ENCODE measurements at places on chromosomes 3 and 15.

GRCh38 chr15:97994236-97994635 lies 33.7 kb downstream of the ARRDC4 start:
- no peak for DNase-seq

DNA sequence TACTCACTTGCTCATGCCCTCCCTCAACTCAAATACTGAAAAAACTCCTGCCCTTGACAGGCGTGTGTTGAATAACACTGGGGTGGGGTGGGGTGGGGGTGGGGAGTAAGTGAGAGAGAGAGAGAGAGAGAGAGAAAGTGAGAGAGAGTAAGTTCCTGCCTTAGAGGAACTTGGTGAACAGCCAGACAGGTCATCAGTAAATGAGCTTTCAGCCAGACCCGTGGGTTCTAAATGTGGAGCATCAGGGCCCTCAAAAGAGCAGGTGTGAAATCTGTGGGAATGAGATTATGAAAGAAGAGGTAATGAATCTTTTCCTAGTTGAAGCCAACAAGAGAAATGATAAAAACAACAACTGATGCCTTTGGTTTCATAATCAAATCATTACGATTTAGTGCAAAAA lies 134.4 kb upstream of the FAM3D start:
- DNase-seq, result no peak

DNA sequence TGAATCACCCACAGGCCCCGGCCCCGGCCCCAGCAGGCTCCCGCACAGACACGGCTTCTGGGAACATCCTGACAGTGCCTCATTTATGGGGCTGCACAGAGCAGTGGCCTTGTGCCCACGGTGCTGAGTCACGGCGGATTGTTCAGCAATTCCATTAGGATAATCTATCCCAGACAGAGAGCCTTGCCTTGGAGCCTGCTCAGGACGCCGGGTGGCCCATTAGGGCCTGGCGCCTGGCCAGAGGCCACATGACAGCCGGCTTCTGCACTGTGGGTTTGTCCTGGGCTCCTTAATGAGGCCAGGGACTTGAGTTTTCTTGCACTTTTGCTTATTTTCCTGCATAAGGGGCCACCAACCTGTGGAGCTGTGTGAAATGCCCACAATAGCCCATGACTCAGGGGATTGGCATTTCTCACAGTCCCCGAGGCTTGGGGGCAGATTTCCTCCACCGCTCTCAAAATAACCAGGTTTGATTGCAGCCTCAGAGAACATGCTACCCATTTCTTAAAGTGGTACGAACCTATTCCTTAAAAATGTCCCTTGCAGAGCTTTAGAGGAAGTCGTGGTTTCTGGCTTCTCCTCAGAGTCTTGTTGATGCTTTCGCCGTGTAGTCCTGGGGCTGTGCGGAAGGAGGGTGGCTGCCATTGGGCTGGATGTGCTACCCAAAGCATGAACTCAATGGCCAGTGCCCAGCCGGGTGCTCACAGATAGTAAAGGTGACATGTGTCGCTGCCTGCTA lies 19.0 kb downstream of the SYNM start:
- DNase-seq, result peak; percentile 73

DNA sequence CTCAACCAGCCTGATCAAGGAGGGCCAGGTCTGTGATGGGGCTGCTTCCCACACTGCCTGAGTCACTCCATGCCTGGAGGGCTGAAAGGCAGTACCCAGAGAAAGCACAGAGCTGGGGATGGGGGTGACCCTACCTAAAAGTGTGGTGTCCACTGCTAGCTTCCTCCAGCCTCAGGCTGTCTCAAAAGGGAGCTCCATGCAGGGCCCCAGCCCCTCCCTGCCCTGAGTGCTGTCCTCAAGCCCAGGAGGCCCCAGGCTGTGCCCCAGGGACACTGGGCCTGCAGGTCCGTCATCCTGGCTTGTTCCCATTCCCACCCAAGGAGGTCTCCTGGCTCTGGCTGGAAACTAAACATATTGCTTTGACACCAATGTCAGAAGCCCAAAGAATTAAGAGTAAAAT lies 56.8 kb downstream of the ZNF445 start:
- DNase-seq, result no peak

- DNase-seq, result peak; percentile 77
Measured at GRCh38 chr15:66651913-66652642, 50.0 kb upstream of the SMAD6 start.

- DNase-seq, result no peak
Measured at GRCh38 chr3:17802950-17803349, 60.5 kb upstream of the TBC1D5 start.

- peak; percentile 74 for DNase-seq
Measured at GRCh38 chr3:133469140-133469731, 69.4 kb downstream of the BFSP2 start.

DNA sequence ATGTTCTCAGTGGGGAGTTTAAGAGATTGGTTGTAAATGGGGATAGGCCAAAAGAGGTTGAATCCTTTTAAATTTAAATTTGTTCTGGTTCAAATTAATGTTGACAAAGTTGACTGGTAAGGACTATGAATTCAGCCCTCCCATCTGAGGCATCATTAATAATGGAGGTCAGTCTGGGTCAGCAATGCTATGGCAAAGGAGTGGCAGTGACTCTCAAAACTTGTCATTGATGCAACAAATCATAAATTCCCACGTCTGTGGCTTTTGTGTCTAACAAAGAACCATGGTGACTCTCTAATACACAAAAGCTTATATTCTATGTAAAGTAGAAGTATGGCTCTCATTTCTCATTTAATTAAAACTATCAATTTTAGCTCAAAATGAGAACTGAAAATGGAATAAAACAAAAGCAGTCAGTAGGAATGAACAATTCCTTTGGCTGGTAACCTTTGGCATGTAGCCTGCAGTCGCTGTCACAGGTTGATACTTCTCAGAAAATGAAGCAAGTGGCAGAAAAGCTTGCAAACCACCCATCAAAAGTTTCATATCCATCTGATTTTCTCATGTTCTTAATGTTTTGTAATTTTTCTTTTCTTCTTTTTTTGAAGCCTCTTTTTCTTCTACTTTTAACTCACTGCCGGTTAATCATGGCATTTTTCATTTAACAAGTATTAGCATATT lies 12.2 kb upstream of the ZBED2 start:
- no peak for DNase-seq

GRCh38 chr15:98562331-98562937 lies 85.9 kb upstream of the IGF1R start:
- no peak for DNase-seq

DNA sequence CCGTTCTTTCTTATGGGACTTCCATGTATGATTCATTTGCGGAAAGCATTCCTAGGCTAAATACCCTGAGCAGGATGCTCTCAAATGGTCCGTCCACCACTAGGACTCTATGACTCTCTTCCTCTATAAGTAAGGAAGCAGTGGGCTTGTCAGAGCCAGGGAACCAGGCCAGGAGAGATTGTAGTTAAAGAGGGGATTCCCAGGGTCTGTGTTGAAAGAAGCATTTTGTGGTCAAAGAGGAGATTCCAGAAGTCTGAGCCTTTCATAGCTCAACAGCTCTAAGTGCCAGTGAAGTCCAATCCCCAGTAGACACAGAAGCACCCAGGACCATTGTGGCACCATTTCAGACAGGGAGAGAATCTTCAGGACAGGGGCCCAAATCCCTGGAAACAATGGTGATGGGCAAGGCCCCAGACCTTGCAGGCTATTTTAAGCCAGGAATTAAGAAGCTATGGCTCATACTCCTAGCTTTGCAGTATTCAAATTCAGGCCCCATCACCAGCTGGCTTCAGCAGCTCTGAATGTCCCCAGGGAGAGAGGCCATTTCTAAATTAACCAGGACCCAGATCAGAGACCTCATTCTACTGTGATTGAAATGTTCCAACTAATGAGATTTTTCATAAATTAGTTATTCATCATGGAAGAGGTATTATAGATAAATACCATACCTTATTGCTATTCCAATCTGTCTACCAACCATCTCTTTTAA lies 81.7 kb downstream of the CD47 start:
- no peak for DNase-seq

DNA sequence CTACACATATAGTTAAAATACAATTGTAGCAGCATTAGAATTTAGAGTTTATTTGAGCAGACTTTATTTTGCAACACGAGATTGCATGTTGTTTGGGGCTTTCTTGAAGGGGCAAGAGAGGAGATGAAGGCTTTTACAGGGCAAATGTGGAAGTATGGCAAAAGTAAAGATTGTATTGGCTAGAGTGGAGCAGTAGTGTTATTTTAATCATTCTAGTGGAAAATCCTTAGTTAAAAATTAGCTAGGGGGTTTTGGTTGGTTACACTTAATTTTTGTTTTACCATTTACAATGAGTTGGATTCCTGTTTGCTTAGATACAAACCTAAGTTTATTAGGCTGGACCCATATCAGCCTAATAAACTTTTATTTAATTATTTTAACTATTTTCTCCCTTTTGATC lies 4.6 kb downstream of the OR5H15 start:
- no peak for DNase-seq

DNA sequence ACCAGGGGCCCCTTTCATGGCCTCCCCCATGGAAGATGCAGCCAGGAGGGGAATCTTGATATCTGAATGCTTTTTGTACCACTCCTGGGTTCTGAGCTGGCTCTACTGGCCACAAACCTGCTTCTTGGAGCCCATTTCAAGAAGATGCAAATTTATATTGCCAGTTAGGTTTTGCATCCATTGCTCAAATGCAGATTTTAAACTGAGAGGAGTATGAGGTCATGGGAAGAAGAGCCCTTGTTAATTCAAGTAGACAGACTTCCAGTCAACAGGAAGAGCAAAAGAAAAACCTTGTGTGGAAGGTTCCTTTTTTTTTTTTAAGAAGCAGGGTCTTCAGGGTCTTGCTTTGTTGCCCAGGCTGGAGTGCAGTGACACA lies 133.5 kb downstream of the PDZRN3 start:
- DNase-seq, result no peak

DNA sequence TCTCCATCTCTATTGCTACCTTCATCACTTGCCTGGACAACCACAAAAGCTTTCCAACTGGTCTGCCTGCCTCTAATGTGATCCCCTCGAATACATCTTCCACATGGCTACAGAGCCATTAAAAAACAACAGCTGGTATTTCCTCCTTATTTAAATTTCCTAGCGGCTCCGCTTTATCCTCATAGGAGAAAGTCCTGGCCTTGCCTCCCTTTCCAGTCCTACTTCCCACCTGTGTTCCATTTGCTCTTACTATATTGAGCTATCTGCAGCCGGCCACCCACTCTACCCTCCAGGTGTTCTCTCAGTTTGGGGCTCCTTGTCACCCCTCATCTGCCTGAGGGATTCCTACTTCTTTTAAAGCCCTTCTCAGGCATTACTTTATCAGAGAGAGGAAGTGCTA lies 49.7 kb upstream of the TSPAN3 start:
- DNase-seq, result no peak

DNA sequence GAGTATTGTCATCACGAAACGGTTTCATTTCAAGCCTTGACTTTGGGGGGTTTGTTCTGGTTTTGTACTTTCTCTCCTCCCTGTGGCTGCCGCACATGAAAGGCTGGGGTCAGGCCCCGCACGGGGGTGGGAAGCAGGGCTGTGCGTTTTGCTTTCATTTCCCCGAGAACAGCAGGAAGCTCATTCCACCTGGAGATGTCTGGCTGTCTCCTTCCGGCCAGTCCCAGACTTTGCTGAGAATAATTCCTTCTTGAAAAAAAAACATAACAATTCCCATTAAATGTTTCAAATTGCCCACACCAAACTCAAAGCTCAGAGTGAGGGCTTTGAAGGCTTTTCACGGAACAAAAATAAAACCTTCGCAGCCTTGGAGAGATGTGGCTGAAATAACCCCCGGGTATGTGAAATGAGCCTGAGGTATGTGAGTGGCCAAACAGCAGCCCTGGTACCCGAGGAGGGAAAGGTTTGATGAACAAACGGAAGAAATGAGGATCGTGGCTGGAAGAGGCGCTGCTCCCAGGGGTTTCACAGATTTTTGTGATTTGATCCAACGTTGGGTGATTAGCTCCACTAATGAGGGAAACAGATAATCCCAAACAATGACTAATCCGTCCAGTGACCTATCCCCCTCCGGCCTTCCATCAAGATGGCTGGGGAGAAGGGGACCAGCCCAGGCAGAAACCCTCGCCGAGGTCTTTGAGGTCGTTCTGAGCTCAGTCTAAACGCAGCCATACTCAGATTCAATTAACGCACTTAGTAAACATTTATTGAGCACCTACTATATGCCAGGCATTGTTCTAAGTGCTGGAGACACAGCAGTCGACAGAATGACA lies 126.9 kb upstream of the MEF2A start:
- DNase-seq, result no peak

DNA sequence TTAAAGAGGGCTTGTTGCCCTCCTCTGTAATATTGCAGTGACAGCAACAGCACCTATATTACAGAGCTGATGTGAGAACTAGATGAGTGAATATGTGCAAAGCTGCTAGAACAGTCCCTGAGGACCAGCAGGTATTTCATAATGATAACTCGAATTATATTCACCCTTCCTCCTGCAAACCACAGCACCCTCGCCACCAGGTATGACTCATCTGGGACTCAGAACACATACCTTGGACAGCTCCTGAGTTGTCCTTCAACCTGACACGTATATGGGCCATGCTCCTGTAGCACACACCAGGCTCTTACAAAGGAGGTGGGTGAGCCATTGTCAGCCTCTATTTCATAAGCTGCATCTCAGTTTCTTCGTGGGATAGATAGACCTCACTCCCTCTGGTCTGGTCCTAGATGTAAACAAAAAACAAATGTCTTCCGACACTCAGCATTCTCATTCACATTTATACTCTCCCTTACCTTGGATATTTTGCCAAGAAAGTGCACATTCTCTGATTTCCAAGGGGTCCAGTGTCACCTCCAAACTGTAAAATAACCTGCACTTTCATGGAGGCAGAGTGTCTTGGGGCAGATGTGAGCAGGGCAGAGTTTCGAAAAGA lies 124.5 kb downstream of the TLE3 start:
- DNase-seq, result no peak

DNA sequence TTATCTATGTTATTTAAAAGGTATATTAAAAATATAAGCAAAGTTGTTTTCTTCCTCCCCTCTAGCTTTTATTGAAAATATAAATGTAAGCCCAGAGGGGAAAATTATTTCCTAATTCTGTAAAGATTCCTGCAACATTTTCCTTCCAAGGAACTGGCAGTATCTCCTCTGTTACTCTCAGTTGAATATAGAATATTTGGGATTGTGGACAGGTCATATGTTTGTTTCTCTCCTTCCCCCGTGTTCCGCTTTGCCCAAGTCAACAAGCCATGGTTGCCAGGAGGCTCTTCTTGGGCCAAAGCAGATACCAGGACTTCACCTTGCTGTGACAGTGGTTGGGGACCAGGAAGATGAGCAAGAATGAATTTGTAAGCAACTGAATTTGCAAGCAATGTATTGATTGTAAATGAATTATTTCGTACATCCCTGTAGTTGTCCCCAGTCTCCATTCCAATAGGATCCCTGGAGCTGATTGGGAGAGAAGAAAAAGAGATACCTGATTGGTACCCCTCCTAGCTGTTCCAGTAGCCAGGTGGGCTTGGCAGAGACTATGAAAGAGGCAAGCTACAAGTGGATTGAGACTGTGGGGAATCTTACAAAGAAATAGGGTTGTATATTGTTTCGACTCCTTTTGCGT lies 130.8 kb downstream of the FNDC3B start:
- DNase-seq, result no peak
